CD8-positive, alpha-beta memory T cell (primary cell): ENCODE measurements at places on chromosomes 6 and 20. TPM values are rescaled to one million over a fixed set of nuclear protein-coding genes. Genes with fewer than 3 reads are reported as not detected.

CHRNA4 gene
- not detected for total RNA-seq

FRK gene
- total RNA-seq = 0.04 TPM

DNA sequence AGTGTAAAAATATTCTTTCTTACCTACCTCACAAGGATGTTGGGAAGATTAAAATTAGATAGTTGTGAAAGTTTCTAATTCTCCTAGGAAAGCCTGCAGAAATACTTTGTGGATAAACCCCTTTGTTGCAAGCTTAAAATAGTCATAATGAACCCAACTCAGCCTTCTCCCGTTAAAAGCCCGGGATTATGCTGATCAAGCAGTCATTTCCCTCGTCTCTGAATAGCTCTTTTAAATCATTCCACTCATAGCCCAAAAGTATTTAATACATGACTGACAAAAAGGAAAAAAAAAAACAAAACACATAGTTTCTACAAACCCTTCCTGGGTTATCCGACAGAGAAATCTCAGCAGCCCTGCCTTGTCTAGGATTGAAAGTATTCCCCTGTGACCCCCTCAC, 10.9 kb upstream of the METTL24 start:
- peaks cover 24% of the 10 kb centered on the region for H3K4me1 ChIP-seq
- H3K27ac ChIP-seq = no peak overlapping the region
- no peak overlapping the region for H3K4me3 ChIP-seq
- H3K27me3 ChIP-seq = no peaks in the 10 kb centered on the region
- H3K36me3 ChIP-seq = no peaks in the 10 kb centered on the region
- DNase-seq = no peak

DNA sequence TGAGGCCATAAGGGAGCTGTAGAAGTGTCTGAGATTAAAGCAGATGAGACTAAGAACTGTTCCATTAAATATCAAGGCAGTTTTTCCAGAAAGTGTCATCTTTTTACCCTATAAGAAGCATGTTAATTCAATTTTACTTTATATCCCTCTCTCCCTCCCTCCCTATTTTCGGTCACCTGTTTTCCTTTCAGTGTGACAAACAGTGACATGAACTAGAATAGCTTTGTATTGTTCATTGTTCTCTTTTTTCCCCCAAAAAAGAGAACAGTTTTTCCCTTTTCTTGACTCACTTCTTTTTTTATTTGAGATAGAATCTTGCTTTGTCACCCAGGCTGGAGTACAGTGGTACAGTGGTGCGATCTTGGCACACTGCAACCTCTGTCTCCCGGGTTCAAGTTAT, 269.3 kb downstream of the ZFAND3 start:
- no peak overlapping the region for H3K27ac ChIP-seq
- no peaks in the 10 kb centered on the region for H3K4me1 ChIP-seq
- no peaks in the 10 kb centered on the region for H3K27me3 ChIP-seq
- DNase-seq = no peak
- H3K36me3 ChIP-seq = no peaks in the 10 kb centered on the region
- no peak overlapping the region for H3K4me3 ChIP-seq

DNA sequence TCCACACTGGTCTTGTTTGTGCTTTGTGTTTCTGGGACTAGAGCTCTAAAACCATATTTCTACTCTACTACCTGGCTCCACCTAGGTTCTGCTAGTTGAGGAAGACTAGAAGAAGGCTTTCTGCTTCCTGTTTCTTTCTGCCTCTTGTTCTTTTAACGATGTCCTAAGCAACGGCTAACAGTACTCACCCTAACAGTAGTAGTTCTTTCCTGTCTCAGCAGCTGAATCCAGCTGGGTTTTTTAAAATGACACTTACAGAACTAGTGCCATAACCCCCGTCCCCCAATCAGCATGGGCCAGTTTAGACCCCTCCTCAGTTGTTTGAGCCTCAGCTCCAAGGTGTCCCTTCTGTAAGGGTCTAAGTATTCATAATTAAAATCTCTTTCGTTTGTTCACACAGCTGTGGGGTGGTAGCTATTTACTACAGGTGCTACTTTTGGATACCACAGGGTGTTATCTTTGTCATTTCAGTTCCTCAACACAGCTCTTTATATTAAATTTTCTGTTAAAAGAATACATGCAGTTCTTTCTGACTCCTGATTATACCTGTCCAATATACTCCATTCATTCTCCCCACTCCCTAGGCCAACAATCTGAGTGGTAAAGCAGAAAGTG, 790.2 kb downstream of the DHX35 start:
- H3K4me1 ChIP-seq = no peaks in the 10 kb centered on the region
- H3K27me3 ChIP-seq = no peaks in the 10 kb centered on the region
- no peak overlapping the region for H3K4me3 ChIP-seq
- no peak for DNase-seq
- no peak overlapping the region for H3K27ac ChIP-seq

DNA sequence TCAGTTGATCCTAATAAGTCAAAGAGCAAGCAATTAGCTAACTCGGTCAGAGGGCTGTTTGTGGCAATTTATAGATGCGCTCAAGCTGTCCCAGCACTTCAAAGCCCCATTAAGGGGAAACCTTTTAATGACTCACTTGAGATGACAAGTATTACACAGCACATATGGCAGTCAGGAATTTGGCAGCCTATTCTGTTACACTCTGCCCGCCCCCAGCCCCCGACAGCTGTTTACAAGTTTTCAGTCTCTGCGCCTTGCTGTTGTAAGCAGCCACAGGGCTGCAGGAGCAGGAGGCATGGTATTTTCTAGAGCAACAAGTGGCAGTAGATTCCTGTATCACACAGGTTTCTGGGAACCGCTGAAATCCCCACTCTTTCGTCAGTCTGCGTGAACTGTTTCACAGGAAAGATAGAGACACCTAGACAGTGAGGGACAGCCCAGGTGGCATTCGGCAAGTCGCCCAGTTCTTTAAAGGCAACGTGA, 263.0 kb downstream of the FOXC1 start:
- no peaks in the 10 kb centered on the region for H3K27me3 ChIP-seq
- DNase-seq = no peak
- no peaks in the 10 kb centered on the region for H3K4me1 ChIP-seq
